ENCODE measurements at places on chromosomes 5 and 9.

DNA sequence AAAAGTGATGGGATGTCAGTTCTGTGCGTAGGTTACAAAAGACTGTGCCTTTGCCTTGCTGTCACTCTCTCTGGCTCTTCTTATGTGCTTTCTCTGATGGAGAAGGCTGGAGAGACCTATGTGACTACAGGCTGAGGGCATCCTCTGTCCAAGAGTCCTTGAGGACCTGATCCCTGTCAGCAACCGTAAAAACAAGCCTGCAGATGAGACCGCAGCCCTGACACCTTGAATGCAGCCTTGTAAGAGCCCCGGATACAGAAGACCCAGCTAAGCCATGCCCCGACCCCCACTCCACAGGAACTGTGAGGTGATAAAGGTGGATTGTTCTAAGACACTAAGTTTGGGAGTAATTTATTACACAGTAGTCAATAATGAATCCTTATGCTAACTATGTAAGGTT, 32.6 kb upstream of the FRRS1L start:
- DNase-seq = no peak

DNA sequence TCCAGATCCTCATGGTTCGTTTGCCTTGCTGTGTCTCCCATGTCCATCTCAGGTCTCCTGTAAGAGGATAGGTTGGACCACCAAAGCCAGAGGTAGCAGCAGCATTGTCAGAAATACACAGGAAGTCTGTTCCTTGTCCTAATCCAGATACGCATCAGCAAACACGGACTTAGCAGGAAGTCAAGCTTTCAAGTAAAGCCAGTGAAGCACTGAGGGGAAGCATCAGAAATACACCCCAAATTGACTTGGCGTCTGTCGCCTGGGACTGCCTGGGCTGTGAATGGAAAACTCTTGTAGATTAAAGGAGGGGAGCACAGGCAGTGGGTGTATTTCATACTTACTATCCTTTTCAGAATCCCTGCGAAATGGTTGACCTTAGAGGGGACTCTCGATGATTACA, 171.3 kb downstream of the PSAT1 start:
- DNase-seq = no peak

DNA sequence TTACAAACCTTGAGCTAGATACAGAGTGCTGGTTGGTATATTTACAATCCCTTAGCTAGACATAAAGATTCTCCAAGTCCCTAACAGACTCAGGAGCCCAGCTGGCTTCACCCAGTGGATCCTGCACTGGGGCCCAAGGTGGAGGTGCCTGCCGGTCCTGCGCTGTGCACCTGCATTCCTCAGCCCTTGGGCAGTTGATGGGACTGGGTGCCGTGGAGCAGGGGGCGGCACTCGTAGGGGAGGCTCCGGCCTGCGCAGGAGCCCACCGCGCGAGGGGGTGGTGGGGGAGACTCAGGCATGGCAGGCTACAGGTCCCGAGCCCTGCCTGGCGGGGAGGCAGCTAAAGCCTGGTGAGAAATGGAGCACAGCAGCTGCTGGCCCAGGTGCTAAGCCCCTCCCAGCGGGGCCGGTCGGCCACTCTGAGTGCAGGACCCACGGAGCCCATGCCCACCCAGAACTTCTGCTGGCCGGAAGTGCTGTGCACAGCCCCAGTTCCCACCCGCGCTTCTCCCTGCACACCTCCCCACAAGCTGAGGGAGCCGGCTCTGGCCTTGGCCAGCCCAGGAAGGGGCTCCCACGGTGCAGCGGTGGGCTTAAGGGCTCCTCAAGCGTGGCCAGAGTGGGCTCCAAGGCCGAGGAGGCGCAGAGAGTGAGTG, 1464.7 kb downstream of the EFNA5 start:
- no peak for DNase-seq

DNA sequence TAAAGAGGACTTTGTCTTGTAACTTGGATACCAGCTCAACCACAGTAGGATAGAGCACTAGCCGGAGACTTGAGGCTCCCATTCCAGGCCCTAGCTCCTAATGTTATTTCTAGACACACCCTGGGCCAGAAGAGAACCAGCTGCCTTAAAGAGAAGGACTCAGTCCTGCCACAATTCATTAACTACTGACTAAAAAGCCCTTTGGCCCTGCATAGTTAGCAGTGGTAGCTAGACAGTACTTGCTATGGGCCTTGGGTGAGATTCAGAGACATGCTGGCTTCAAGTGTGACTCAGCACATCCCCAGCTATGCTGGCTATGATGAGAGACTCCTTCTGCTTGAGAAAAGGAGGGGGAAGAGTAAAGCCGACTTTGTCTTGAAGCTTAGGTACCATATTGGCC, 47.3 kb downstream of the TMEM167A start:
- DNase-seq = no peak

GRCh38 chr9:93261735-93262523, 78.0 kb downstream of the WNK2 start:
- no peak for DNase-seq

DNA sequence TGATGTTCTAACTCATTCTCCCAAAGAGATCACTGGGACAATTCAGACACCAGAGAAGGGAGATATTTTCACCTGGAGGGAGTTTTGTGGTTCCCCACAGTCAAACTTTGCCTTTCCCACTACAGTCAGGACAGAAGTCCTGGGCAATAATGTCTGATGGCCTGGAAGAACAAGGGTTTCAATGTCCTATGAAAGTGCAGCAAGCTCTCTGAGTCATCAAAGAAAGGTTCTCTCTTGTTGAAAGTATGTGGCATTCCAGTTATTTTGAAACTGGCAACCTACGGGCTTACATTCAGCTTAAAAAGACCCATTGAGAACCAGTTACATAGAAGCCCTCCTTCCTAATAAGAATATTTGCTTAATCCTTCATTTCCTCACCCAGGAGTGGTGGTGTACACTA, 103.9 kb downstream of the INSYN2B start:
- DNase-seq = no peak

DNA sequence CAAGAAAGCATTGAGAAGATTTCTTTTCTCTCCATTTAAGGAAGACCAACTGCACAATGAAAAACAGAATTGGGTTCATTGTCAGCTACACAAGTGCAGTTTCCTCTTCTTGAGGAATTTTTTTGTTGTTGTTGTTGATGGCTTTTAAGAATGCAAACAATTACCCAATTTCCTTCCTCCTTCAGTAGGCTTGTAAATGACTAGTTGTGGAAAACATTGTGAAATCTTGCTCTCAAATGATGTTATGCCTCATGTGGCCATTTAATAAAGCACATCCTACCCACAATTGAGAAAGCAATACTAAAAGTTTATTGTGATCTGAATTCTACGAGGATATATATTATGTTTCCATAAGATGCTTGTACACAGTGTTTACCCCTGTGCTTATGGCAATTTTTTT, 171.6 kb downstream of the FAM174A start:
- DNase-seq = no peak

- DNase-seq = no peak
Observed at GRCh38 chr9:34948451-34948850, 9.6 kb upstream of the PHF24 start.

DNA sequence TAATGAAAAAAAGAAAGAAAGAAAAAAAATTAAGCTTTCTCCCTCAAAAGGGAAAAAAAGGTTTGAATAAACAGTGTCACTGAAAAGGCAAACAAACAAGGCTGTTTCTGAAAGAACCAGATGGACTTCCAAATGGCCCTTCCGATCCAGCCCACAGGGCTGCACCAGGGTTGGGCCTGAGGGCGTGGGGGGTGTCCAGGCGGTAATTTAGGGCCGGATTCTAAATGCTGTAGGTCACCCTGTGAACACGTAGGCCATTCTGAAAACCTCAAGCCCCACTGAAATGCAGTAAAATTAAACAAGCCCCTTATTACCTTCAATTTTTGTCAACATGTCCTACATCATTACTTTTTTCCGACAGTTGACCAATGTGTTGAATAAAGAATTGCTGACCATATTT, 132.1 kb downstream of the HSD17B3 start:
- no peak for DNase-seq

DNA sequence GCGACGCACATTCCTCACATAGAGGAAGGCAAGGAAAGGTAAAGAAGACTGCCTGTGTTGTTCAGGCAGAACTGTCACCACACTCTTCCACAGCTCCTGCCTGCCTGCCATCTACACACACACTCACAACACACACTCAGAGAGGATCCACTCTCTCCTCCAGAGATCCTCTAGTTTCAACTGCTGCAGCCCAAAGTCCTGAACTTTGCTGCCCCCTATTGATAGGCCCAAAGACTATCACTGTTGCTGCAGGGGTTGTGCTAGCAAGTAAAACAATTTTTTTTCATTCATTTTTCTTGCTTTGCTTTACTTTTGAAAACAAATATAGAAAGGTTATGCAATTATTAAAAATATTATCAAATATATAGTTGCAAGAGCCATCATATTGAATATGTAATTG, 5.9 kb upstream of the CFAP90 start:
- no peak for DNase-seq

GRCh38 chr9:7676609-7677156, 122.9 kb downstream of the DMAC1 start:
- DNase-seq = no peak

DNA sequence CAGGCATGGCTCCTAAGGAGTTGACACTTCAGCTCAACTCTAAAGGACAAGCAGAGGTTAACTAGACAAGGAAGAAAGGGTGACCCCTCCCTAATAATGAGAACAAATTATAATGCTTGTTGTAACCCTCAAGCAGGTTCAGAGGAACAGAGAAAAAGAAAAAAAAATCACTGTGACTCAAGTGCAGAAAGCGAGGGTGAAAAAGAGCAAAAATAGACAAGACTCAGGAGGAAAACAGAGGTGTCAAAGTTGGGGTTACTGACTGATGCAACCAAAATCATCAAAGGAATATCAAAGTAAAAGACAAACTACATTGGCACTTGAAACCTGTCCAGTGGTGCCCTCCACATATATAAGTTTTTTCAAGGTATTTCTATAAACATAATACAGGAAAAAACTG, 28.4 kb downstream of the FBXW11 start:
- DNase-seq = no peak

DNA sequence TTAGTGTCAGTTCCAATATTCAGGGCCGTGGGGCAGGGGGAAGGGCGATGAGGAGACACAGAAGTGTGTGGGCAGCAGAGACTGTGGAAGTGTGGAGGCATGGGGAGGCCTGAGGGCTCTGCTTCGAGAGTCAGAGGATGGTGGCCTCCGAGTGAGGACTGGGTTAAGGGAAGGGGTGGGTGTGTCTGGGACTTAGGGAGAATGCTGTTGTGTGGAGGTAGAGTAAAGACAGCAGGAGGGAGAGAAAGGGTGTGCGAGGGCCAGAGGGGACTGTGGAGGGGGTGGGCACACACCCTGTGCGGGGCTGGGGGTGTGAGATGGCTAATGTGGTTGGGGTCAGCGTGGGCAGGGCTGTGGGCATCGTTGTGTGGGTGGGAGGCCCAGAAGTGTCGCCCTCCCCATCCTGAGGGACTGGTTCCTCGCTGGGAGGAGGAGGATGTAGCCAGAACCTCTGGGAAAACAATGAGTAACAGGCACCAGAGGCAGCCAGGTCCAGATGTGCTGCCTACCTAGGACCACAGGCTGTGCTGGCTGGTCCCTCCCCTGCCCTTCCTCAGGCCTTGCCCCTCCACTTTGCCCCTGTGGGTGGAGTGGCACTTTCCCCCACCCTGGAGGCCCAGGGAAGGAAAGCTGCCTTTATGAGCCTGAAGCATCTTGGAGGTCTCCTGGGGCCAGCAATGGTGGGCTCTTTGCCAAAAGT, 4.2 kb downstream of the USP20 start:
- DNase-seq = no peak

GRCh38 chr5:93280518-93280917, 300.5 kb downstream of the NR2F1-AS1 start:
- DNase-seq = no peak

DNA sequence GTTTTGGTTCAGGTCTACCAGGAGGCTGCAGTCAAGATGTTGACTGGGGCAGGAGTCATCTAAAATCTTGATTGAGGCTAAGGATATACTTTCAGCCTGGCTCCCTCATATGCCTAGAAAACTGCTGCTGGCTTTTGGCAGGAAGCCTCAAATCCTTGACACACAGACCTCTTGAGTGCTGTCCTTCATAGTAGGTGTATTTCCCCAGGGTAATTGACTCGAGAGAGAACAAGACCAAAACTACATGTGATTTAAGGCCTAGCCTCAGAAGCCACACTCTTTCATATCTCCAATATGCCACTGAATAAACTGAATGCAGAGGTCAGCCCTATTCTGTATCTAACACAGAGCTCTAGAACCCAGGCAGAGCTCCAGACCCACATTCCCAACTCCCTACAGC, 402.3 kb upstream of the ADAMTS16 start:
- no peak for DNase-seq

GRCh38 chr5:95520206-95520605, 34.6 kb downstream of the SKIC3 start:
- no peak for DNase-seq

- no peak for DNase-seq
Observed at GRCh38 chr9:34279411-34279810, 49.7 kb downstream of the KIF24 start.

- no peak for DNase-seq
Observed at GRCh38 chr9:19631181-19631580, 157.7 kb downstream of the SLC24A2 start.

- DNase-seq = no peak
Observed at GRCh38 chr5:157356576-157356975, 90.7 kb downstream of the CYFIP2 start.

- no peak for DNase-seq
Observed at GRCh38 chr5:145797336-145797735, 37.8 kb downstream of the PRELID2 start.

DNA sequence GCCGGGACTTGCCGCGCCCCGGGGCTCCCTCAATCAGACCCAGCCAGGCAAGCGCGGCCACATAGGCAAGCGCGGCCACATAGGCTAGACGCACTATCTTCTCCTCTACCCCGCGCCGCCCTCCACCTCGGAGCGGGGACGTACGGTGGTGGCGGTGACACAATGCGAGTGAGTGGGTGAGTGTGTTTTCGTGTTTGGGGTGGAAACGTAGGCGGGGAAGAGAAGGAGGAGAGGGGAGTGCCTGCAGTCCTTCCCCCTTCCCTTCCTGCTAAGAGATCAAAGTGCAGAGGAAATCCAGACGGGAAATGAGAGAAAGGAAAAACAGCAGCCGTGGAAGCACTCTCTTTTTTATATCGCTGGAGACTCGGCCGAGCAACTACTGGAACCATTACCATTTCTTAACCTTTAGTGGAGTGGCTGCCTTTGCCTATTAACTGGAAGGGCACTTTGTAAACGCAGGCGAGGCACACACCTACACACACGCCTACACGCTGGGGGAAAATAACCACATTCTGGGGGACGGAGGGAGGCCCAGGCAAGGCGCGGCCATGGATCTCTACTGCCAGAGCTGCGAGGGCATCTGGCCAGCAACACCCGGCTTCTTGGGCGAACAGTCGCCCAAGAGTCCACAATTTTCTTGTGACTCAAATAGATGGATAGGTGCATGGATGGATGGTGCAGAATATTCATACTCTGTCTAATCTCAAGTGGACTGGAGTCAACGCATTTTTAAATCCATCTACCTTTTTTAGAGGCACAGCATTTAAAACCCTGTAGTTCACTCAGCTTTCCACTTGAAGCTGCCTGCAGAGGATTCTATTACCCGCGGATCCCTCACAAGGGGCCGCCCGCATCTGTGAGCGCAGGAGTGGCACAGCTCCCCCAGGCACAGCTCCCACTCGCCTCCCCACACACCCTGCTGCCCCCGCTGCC, 2.1 kb downstream of the EDIL3 start:
- no peak for DNase-seq
